ENCODE measurements at places on chromosomes 2 and 18.

DNA sequence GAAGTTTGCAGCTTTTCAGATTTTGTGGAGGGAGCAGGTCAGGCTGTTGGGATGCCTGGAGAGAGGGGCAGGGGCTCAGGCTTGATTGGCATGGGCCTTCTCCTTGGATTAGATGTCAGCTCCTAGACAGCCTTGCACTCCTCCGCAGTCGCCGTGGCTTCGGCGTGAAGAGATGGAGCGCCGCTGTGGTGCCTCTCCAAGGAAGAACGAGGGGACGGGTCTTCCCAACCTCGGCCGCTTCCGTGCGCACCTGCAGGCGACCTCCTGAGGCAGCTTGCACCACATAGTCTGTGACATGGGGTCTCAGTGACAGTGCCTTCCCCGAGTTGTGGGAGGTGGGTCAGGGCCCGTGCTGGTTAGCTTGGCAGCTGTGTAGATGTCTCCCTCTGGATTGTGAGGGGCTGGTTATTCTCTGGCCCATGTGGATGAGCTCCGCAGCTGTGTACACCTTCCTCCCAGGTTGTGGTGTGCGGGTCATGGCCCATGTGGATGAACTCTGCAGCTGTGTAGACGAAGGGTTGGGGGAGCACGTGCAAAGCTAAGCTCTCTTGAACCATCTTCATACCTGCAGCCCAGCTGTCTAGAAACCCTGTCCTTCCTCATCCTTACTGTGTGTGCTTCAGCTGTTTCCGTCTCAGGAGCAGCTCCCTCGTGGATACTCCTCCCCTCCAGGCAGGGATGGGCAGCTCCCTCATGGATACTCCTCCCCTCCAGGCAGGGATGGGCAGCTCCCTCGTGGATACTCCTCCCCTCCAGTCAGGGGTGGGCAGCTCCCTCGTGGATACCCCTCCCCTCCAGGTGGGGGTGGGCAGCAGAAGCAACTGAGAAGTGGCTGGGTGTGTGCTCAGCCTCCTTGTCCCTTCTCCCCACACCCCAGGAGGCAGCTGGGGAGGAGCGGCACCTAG is 170.3 kb downstream of the LDLRAD4 start:
- DNase-seq: no peak

GRCh38 chr2:118577202-118577601 is 270.2 kb downstream of the EN1 start:
- DNase-seq: no peak

- no peak for DNase-seq
Observed at GRCh38 chr2:28633746-28634145, 117.9 kb upstream of the PPP1CB start.

DNA sequence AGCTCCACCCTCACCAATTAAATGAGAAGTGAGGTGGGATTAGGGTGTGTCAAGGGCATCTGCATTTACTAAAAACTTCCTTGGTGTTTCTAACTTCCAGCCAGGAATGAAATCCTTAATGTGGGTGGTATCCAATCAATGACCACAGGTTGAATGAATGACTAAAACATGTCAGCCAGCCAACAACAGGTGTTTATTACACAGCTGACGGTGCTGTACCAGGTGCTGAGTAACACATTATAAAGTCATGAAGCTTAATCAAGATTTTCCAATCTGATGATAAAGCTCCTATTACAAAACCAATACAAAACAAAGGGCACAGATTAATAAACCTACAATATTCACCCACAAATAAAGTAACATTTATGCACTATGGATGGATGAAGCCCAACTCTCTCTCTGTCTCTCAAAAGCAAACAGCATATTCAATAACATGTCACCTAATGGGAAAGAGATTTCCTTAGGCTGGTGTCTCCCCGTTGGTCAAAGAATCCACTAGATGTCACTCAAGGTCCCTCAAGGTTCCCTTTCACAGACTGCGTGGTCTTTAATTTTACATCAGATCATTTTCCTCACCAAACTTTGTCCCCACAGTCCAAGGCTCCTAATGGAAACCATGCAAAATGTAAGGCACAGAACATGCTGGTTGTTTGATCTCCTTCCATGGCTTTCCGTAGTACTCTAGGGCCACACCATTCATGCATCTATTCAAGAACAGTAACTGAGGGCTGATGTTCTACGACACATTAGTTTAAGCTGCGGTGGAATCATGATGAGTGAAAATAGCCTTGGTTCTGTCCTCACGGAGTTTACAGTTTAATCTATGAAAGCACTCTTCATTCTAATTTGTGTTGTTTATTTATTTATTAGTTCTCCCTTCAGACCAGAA is 6.4 kb upstream of the PTPN4 start:
- DNase-seq: no peak

GRCh38 chr2:71727562-71727961 is 274.2 kb downstream of the DYSF start:
- no peak for DNase-seq

DNA sequence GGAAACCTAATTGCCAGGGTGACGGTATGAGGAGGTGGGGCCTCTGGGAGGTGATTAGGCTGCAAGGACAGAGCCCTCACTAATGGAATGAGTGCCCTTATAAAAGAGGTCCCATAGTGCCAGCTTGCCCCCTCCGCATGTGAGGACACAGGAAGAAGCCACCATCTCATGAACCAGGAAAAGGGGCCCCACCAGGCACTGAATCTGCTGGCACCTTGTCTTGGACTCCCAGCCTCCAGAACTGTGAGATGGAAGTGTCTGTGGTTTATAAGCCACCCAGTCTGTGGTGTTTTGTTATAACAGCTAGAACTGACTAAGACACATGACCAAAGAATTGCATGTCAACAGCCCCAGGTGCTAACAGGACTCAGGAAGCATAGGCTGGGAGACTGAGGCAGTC is 214.3 kb downstream of the MGAT5 start:
- DNase-seq: no peak

DNA sequence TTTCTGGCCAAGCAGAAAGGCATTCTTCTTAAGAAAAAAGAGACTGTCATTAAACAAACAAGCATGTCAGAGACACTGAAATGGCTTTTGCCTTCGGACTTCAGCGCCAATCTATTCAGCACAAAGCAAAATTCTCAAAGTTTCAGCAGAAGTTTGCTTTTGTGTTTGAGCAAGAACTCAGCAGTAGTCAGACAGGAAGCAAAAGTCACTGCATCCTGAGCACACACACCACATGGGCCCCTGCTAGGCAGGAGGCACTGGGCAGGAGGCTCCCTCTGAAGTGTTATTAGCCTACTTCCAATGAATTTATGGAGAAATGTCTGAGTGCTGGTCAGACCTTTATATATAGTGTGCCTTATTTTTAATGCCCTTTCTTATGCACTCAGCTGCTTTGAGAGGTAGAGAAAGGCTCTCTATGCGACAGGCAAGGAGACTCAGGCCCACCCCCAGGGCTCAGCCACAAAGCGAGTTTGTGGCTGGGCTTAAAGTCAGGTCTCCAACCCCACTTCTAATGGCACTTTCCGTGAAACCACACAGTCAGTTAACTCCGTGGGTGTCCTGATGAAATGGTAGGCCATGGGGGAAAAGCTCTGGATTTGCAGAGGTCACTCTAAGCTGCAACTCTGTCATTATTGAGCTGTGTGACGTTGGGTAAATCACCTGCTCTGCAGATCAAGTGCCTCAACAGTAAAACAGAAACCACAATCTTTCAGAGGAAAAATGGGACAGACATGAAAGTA is 161.0 kb upstream of the TMEM200C start:
- DNase-seq: no peak

GRCh38 chr18:35736696-35737095 is 155.2 kb downstream of the GALNT1 start:
- no peak for DNase-seq

- no peak for DNase-seq
Observed at GRCh38 chr2:86396291-86396785, 44.8 kb upstream of the KDM3A start.

- no peak for DNase-seq
Observed at GRCh38 chr2:156590085-156590739, 154.0 kb downstream of the GPD2 start.

DNA sequence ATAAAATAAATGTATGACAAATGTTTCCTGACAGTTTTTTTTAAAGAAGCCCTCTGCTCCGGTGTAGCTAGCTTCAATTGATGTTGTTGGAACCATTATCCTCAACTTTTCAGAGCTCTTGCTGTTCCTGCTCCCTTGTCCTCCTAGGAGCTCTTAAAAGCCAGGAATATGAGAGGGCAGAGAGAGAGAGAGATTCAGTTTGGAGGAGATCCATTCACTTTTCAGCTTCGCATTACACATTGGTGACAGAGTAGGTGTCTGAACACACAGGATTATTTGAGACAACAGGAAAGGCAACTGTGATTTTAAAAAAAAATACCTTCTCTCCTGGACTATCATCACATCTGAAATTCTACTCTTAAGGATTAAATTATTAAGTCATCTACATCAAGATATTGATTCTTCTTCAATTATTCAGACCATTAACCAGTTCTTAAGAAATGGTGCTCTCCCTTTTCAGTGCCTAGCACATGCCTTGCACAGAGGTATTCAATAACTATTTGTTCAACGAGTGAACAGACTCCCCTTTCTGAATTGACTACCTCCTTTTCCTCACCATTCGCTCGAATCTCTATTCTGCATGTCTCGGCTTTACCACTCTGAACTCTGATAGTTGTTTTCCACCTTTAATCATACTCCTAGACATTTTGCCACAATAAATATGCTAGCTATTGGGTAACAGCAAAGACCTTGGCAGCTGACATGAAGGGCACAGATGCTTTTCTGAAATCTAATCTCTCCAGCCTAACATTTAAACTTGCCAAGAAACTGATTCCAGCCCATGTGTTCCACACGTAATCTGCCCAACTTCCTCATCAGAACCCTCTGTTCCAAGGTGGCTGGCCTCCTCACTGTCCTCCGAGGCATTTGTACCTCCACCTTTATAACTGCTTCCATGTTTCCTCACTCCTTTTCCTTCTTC is 28.6 kb upstream of the SLC35F5 start:
- no peak for DNase-seq

GRCh38 chr18:9876867-9877654 is 8.7 kb upstream of the TXNDC2 start:
- no peak for DNase-seq

DNA sequence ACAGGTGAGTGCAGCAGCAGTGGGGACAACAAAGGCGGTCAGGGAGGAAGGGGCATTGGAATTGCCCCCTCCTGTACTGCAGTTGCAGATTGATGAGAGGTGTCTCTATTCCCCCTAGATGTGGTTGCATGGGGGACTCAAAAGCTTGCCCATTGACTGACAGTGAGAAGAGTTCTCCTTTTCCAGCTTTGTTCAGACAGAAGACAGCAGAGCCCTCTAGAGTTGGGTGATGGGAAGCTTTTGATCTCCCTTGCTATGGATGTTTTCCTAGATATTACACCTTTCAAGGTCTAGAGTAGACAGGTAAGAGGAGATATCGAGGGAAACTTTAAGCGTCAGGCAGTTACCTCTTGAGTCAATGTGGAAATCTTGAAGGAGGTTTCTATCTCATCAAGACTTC is 2.9 kb downstream of the PROKR1 start:
- DNase-seq: no peak

- no peak for DNase-seq
Observed at GRCh38 chr2:134372141-134372540, 118.3 kb downstream of the MGAT5 start.

DNA sequence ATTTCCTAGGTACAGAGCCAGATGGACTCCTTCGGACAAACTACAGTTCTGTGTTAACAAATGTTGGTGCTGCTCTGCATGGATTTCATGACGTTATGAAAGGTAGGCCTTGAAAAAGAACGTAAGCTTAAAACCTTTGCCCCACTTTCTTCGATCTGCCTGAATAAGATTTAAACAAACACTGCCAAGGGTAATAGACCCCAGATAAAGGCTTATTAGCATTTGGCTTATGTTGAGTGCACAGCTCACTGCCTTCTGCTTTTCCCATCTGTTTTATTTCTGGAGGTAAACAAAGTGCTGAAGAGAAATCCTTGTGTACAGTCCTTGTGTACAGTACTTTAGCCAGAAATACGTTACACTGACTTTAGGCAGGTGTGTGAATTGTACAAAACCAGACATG is 50.0 kb upstream of the STON1 start:
- no peak for DNase-seq

GRCh38 chr2:113700186-113700841 is 56.1 kb downstream of the SLC35F5 start:
- DNase-seq: no peak

DNA sequence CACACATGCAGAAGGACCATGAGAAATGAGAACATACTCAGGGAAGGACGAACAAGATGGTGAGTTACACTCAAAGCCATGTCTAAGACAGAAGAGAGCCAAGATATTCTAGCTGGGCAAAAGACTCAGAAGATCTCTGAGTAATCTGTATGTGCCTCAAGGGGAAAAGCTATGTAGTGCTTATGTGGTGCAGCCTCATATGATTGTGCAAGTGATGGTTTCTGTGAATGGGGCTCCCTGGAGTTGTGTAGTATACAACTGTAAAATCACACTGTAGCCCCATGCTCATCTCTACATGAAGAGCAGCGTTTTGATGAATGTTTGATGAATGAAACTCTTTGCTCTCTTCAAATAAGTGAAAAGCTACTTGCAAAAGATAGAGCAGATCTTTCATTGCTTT is 57.5 kb downstream of the OSR1 start:
- DNase-seq: no peak

DNA sequence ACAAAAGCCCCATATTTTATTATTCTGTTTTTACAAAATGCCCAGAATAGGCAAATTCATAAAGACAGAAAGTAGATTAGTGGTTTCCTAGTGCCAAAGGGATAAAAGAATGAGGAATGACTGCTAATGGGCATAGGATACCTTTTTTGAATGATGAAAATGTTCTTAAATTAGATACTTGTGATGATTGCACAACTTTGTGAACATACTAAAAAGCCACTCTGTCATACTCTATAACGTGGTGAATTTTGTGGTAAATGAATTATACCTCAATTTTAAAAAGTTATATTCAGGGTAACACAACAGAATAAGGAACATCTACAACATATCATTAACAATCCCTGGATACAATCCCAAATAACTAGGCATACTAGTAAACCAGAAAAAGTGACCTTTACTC is 9.1 kb upstream of the FBLN7 start:
- no peak for DNase-seq

- DNase-seq: no peak
Observed at GRCh38 chr2:169360984-169361705, 1.2 kb downstream of the LRP2 start.

DNA sequence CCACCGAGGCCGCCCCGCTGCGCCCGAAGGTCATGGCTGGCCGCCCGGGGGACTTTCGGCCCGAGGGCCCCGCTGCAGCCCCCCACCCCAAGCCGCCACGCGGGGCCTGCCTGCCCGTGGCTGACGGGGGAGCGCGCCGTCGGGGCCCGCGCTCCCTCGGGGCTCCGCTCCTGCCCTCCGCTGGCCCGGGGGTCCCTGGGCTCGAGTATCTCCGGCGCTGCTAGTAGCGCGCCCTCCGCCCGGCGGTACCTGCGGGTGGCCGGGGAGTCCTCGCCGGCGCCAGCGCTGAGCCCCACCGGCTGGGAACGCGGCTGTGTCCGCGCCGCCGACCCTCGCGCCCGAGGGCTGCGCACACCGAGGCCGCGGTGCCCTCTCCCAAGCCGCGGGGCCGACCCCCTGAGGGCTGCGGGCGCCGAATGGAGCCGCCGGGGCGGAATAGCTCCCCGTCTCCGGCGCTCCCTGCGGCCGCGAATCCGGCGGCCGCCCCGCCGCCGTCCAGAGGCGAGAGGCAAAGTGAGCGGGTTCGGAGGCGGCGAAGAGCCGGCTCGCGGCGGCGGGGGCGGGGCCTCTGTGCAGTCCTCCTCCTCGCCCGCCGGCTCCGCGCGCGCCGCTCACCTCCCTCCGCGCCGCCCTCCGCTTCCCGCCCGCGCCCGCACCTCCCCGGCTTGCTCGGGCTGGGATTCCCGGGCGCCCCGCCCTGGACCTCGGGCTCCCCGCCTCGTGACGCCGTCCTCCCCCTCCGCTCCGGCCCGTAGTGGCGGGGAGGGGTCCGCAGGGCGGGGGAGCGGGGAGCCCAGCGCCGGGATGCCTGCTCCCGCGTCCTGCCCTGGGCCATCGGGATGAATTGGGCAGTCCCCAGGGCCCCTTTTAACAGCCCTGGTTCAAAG is at the start of gene KCNG3:
Gene KCNG3 (minus strand): TSS at position 515 of the 887 bp plus-strand sequence. CDS start 481 bp downstream, at position 34.
- DNase-seq: no peak

Data from stimulated activated CD4-positive, alpha-beta T cell treated with anti-CD3 and anti-CD28 coated beads, TNF-alpha, amount 100 ng/mL, for 1 hour (primary cell).